Thyroid gland (tissue), 4 donors: ENCODE measurements at places on chromosomes 2 and 18. TPM values are rescaled to one million over a fixed set of nuclear protein-coding genes. Genes with fewer than 3 reads are reported as not detected.
A peak's percentile ranks its signal among the peaks of the same experiment; 100 is the strongest.

- no peak for DNase-seq
Observed at GRCh38 chr2:54814389-54815147, 91.1 kb downstream of the EML6 start.

IL1RN gene
- total RNA-seq: 0.67 TPM

- DNase-seq: peak; percentile 65
Observed at GRCh38 chr2:54657664-54658083, 65.8 kb upstream of the EML6 start.

GRCh38 chr2:9686061-9686460 is 55.3 kb upstream of the YWHAQ start:
- DNase-seq: no peak

DNA sequence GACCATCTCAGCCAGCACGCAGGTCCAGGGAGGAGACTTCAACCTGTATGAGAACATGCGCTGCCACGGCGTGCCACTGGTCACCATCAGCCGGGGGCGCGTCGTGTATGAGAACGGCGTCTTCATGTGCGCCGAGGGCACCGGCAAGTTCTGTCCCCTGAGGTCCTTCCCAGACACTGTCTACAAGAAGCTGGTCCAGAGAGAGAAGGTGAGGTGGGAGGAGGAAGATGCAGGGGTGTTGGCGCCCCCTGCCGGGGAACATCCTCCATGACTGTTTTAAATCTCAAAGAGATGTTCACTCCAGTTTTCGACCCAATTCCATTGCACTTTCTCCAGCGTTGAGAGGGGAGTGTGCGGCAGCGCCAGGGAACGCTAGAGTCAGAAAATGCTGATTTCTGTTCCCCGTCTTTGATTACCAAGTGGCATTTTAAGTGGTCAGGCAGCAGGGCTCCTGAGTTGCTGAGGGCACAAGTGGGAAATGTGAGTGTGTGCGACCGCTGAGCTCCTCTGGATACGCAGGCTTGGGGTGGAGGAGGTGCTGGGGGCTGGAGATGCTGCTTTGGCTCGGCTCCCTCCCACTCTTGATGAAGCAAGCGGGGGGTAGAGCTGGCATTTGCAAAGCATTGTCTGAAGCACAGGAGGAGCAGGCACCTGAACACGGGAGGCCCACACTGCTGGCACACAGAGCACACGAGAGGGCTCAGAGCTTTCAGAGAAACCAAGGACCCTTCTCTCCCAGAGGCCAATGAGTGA is 27.7 kb upstream of the MAPRE3 start:
- DNase-seq: peak; percentile 71

LCT gene
- 0.24 TPM for total RNA-seq

GRCh38 chr2:167749016-167749415 is 498.4 kb downstream of the STK39 start:
- no peak for DNase-seq
